Transverse colon (tissue), 4 donors: ENCODE measurements at places on chromosomes 6 and 20. TPM values are rescaled to one million over a fixed set of nuclear protein-coding genes. Genes with fewer than 3 reads are reported as not detected.

LHFPL5 gene
- total RNA-seq, result not detected

GRCh38 chr6:20909621-20910020 lies 375.4 kb downstream of the CDKAL1 start:
- DNase-seq, result no peak

DNA sequence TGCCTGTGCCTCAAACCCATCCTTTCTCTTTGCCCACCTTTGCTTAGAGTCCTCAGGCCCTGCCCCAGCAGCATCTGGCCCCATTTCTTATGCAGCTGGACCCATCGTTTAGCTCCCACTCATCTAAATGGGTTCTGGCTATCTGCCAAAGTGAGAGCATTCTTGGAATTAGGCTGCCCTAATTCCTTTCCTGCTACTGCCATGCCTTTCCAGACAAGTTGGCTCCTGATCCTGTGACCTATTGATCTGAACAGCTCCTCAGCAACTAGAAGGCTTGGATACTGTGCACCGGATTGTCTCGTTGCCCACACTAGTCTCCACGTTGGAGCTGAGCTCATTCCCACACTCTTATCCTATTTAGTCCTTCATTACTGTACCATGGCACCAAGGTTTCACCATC lies 22.9 kb downstream of the DZANK1 start:
- no peak for DNase-seq

RBM24 gene
- not detected for total RNA-seq

DNA sequence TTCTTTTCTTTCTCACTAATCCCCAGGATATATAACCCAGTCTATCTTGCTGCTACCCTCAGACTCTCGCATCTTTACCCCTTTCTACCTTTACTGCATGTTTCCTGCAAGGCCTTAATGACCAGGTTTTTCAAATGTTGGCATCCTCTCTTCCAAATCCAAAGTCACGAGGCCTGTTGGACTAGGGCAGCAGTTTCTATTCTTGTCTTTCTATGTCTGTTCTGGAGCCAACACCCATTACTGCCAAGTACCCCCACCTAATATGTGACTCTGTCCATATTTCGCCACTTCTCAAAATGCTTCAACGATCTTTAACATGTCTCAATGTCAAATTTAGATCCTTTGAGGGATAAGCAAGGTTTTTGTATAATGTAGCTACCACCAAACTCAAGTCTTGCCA lies 443.4 kb downstream of the BMP2 start:
- no peak for DNase-seq

RAET1G gene
- total RNA-seq, result not detected

GRCh38 chr6:16196984-16197546 lies 41.3 kb upstream of the GMPR start:
- no peak for DNase-seq

GRCh38 chr6:72683797-72684196 lies 61.9 kb downstream of the KCNQ5 start:
- no peak for DNase-seq

GRCh38 chr6:134529921-134530320 lies 212.0 kb upstream of the SGK1 start:
- no peak for DNase-seq

PEX3 gene
- total RNA-seq, result not detected
